ENCODE measurements at places on chromosomes 13 and 19.
A peak's percentile ranks its signal among the peaks of the same experiment; 100 is the strongest.

DNA sequence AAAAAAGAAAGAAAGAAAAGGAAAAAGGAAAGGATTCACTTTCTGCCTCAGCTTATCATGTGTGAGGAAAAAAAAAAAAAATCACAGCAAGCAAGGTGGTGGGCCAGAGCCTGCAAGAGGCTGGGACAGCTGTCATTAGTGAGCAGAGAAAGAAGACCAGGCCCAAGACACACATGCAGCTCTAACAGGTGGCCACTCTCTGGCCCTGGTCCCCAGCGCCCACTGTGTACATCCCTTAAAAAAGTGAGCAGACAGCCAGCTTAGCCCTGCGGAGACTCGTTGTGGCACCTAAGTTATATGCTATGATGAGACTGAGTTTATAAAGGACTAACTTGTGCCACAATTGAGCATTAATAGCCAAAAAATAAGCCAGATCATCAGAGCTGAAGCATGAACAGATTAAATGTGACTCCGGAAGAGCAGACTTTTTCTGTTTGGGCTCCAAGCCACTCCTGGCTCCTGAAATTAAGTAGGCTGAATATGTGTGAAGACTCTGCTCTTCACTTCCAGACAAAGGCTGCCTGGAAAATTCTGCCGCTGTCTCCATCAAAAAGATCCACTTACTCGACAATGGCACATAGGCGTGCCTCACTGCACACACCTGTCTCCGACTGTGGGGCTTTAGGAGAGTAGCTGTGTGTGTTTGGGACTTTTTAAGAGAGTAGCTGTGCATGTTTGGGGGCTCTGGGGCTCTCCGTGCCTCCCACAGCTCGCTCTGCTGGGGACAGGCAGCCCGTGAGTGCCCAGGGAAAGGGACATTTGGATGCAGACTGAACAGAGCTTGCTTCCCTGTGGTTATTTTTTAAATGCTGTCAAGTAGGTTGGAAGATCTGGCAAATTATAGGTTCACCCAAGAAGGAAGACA lies 55.0 kb downstream of the LATS2 start:
- DNase-seq: no peak

GRCh38 chr19:48351341-48351752 lies 12.4 kb downstream of the TMEM143 start:
- peak; percentile 25 for DNase-seq

GRCh38 chr13:21297447-21297846 lies 121.0 kb downstream of the MRPL57 start:
- no peak for DNase-seq

GRCh38 chr19:40807147-40808020 lies 8.4 kb downstream of the EGLN2 start:
- no peak for DNase-seq

DNA sequence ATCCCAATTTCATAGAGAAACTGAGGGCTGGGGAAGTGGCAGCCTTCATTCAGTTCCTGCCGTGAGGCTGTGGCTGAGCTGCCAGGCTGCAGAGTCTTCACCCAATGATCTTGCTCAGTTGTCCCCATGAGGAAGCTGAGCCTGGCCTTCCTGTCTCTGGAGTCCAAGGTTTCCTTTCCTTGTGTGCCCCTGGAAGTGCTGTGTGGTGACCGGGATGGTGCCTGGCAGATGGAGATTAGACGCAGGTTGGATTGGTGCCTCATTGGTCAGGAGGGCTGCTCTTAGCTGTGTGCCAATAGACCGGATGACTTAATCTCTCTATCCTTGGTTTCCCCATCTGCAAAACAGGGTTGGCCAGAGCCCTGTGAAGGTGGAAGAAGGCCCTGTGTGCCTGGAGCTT lies 24.6 kb downstream of the DNM2 start:
- no peak for DNase-seq
